ENCODE measurements at places on chromosomes 12 and 14.

GRCh38 chr14:52339262-52339661 lies 25.1 kb downstream of the PTGER2 start:
- DNase-seq: no peak

DNA sequence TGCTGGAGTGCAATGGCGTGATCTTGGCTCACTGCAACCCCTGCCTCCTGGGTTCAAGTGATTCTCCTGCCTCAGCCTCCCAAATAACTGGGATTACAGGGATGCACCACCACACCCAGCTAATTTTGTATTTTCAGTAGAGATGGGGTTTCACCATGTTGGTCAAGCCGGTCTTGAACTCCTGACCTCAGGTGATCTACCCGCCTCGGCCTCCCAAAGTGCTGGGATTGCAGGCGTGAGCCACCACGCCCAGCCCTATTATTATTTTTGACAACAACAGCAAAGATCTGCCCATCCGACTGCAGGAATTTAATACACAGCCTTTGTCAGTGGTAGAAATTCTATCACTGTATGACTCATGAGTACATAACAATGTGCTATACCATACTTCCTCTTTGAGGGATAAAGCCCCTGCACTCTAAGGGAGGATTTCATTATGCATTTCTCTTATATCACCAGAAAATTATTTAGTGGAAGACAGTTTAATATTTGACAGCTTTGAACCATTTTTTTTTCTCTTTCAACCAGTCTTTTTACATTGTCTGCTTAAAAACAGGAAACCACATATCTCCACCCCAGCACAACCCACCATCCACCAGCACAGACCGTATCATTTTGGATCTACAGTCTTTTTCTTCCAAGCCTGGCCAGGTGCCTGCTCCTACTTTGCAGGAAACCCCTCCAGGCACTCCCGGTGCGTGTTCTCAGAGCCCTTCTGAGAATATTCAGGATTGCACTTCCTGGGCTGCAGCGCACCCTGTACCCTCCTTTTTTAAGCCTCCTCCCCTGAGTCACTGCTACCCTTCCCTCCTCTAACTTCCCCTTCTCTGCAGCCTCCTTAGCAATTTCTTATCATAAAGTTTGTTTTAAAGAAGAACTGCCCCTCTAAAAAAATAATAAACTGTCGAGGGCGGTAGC lies 594 bp downstream of the ARHGDIB start:
- no peak for DNase-seq

GRCh38 chr14:89957791-89958190 lies 2.1 kb downstream of the TDP1 start:
- no peak for DNase-seq

DNA sequence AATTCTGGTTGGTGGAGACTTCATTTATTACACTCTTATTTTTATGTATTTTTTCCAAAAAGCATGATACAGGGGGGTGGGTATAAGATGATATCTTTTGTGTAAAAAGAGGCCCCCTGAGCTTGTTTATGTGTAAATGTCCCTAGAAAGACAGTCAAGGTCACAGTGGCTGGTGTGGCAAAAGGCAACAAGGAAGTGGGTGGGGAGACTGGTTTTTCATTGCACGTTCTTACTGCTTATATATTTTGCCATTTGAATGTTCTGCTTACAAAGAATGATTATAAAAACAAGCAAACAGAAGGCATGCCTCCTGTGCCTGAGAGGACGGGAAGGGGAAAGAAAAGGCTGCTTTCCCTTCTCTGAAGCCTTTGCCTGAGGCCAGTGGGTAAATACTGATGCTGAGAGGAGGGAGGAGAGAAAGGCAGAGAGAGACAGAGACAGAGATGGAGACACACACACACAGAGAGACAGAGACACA lies 24.1 kb upstream of the ADIPOR2 start:
- no peak for DNase-seq

GRCh38 chr12:129258781-129259318 lies 405.6 kb downstream of the GLT1D1 start:
- no peak for DNase-seq

DNA sequence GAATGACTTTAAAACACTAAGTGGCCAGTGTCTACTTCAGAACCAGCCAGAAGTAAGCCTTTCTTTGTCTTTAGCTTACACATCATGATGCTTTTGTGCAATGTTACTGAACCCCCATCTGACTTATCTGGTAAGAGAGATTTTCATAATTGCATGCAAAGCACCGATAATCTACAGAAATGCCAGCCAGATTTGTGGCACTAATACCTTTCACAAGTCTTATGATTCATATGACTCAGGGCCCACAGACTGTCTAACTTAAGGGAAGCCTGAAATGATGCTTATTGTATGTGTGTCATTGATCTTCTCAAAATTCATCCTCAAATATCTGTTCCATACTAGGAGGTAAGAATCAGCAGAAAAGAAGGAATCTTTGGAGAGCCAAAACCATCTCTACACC lies 18.0 kb downstream of the IGF1 start:
- no peak for DNase-seq

GRCh38 chr14:51327376-51327775 lies 87.3 kb downstream of the TMX1 start:
- DNase-seq: no peak

DNA sequence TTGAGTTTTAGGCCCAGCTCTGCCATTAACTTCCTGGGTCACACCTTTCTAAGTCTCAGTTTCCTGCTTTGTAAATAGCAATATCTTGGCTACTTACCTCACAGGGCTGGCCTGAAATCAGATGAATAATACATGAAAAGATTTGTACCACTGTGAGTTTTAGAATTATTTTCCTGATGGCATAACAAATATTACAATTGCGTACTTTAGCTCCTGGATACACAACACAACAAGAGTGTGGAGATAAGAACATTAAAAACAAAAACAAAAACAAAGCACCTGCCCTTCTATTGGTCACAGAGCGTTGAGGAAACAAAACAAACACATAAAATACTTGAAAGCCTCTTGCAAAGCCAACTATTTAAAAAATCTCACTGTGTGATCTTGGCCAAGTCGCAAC lies 4.9 kb upstream of the HDAC7 start:
- no peak for DNase-seq

GRCh38 chr14:28772613-28773012 lies 6.0 kb downstream of the FOXG1 start:
- DNase-seq: no peak

DNA sequence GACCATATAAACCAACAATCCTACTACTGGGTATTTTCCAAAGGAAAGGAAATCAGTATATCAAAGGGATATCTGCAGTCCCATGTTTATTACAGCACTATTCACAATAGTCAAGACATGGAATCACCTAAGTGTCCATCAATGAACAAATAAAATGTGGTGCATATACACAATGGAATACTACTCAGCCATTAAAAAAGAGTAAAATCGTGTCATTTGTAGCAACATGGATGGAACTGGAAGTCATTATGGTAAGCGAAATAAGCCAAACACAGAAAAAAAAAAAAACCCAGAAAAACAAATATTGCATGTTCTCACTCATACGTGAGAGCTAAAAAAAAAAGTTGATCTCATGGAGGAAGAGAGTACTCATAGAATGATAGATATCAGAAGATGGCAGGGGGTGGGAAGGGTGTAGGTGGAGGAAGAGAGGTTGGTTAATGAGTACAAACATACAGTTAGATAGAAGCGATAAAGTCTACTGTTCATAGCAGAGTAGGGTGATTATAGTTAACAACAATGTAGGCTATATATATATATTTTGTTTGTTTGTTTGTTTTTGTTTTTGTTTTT lies 49.3 kb downstream of the BCAT1 start:
- no peak for DNase-seq

GRCh38 chr12:12506496-12506890 lies 56.2 kb downstream of the DUSP16 start:
- no peak for DNase-seq

DNA sequence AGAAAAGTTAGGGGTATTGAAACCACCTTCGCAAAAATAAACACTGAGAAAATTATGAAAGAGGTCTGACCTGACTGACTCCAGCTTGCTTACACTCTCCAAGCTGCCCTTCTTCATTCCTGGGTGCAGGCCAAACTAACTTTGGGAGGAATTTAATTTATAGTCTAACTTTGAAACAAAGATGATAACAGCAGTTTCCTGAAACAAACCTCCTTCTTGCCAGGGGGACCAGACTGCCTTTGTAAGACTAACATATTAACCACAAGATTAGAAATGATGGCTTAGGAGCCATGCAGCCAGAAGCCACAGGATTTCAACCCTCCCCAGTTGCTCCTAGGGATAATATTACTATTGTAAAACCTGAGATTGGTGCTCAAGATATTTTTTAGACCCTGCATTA lies 13.8 kb upstream of the EEA1 start:
- DNase-seq: no peak

DNA sequence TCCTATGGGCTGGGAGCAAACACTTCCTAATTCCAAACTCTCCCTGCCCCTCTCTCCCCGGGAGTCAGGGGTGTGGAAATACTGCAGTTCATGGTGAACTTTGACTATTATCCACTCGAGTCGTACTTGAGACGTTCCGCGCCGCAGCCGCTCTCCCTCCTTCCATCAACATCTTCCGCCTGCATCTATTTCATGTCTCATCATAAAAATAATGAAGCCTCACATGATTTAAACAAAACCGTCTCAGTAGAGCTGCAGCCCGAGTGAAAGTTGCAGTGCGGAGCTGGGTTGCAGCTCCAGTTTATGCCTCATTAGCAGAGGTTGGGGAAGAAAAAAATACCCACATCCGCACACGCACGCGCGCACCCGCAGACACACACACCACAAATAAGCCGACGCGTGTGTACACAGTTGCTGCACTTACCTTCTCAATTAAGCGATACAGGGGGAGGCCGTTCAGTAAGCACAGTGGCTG lies 283 bp downstream of the LMO3 start:
- DNase-seq: no peak

GRCh38 chr12:14970473-14970872 lies 2.4 kb upstream of the PDE6H start:
- no peak for DNase-seq

GRCh38 chr14:104224131-104224505 lies 85.7 kb downstream of the KIF26A start:
- DNase-seq: no peak

GRCh38 chr14:74491956-74492775 lies 939 bp downstream of the NPC2 start:
- DNase-seq: no peak

DNA sequence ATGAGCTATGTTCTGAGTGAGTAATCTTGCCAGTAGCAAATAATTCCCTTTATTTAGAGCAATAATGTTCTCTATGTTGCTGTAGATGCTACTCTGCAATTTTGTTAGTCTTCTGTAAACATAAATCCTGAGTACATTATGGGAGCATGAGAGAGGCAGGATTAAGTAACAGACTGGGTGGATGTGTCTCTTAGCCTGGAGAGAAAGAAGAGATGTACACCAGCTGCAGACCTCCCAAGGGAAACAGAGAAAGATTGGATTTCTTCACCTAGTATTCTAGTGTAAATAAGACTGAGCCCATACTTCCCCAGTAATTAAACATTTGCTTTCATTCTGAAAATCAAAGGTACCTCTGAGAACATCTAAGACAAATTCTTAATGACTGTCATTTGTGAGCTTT lies 564.0 kb downstream of the TRHDE start:
- no peak for DNase-seq

DNA sequence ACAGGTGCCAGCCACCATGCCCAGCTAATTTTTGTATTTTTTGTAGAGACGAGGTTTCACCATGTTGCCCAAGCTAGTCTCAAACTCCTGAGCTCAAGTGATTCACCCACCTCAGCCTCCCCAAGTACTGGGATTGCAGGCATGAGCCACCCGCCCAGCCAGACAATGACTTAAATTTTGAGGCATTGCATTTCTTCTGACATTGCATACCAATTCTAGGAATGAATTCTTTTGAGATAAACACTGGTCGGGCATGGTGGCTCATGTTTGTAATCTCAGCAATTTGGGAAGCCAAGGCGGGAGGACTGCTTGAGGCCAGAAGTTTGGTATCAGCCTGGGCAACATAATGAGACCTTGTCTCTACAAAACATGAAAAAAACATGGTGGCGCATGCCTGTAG lies 2.5 kb upstream of the CELA1 start:
- no peak for DNase-seq

GRCh38 chr12:132812631-132813305 lies 15.9 kb downstream of the GOLGA3 start:
- no peak for DNase-seq

DNA sequence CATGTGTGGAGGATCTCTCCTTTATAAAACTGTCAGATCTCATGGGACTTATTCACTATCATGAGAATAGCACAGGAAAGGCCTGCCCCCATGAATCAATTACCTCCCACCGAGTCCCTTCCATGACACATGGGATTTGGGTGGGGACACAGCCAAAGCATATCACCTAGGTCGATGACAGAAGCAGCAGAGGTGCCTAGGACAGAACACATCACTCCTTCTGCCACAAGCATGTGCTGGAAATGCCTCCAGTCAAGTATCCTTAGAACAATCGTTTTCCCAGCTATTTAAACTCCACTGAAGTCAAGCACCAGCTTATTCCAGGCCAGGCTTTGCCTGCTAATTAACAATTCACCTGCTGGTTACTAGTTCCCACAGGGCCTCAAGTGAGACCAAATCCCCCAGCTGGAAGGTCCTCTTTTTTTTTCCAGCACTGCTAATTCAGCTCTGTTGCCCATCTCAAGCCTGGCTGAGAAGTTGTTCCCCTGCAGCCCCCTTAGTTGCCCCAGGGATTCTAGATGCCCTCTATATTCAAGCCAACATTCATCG lies 212.3 kb upstream of the NUDT4 start:
- no peak for DNase-seq

DNA sequence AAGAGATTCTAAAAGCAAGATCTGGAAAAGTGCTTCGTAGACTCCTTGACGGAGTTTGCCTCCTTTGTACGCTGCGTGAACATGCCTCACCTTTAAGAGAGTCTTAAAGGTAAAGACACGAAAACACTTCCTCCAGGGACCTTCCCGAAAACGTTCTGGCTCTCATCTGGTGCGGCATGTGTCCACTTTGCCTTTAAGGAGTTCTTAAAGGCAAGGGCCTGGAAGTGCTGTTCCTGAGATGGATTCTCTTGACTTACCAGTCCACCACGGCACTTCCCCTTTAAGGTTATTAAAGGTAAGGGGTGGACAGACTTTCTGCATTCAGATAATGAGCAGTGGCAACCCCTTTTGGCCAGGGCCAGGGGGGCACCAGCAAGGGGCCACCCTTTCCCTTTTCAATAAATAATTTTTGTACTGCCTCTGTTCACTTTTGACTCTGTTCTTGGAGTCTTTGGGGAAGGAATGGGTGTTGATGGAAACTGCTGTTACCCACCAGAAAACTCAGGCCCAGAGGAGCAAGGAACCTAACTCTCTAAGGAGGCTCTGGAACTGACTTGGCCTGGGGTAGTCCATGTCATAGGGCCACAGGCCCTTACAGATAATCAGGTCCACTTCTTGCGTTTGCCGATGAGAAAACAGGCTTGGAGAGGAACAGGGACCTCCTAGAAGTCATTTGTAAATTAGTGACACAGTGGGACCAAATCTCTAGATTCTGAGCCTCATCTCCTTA lies 4.4 kb downstream of the REM2 start:
- DNase-seq: peak; percentile 26

- peak; percentile 22 for DNase-seq
Measured at GRCh38 chr12:89707703-89708564, 704 bp downstream of the ATP2B1 start.

- DNase-seq: no peak
Measured at GRCh38 chr12:43143278-43143677, 408.7 kb downstream of the ADAMTS20 start.

- no peak for DNase-seq
Measured at GRCh38 chr14:32104803-32105202, 27.7 kb downstream of the ARHGAP5 start.

All from T follicular helper cell (primary cell).